Foreskin fibroblast (primary cell): ENCODE measurements at places on chromosomes 12 and 14.

GRCh38 chr12:53738406-53739213 lies 11.4 kb upstream of the CALCOCO1 start:
- DNase-seq: no peak

DNA sequence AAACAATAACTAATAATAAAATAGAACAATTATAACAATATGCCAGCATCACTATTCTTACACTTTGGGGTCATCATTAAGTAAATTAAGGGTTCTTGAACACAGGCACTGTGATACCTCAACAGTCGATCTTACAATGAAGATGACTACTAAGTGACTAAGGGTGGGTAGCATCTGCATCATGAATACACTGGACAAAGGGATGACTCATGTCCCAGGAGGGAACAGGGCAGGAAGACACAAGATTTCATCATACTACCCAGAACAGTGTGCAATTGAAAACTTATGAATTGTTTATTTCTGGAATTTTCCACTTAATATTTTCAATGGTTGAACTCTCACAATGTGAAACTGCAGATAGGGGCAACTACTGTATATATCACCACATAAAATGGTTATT lies 19.7 kb downstream of the TSPAN19 start:
- peak; percentile 98 for DNase-seq

DNA sequence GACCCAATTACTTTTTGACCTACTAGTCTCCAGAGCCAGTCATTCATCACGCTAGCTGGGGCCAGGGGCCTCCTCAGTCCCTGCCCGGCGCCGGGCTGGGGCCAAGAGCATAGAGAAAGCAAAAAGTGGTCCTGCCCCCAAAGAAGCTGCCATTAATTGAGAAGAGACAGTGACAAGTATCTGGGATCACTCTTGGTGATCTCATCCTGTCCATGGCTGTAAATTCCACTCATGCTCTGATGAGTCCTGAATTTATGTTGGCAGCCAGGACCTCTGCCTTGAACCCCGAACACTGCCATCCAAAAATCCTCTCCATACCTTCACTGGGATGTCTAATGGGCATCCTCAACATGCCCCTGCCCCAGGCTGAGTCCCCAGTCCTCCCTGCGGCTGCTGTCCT lies 34.4 kb upstream of the DLK1 start:
- DNase-seq: no peak

GRCh38 chr12:115443351-115443938 lies 759.5 kb upstream of the TBX3 start:
- no peak for DNase-seq

- no peak for DNase-seq
Observed at GRCh38 chr12:70732287-70732686, 95.1 kb upstream of the PTPRB start.

DNA sequence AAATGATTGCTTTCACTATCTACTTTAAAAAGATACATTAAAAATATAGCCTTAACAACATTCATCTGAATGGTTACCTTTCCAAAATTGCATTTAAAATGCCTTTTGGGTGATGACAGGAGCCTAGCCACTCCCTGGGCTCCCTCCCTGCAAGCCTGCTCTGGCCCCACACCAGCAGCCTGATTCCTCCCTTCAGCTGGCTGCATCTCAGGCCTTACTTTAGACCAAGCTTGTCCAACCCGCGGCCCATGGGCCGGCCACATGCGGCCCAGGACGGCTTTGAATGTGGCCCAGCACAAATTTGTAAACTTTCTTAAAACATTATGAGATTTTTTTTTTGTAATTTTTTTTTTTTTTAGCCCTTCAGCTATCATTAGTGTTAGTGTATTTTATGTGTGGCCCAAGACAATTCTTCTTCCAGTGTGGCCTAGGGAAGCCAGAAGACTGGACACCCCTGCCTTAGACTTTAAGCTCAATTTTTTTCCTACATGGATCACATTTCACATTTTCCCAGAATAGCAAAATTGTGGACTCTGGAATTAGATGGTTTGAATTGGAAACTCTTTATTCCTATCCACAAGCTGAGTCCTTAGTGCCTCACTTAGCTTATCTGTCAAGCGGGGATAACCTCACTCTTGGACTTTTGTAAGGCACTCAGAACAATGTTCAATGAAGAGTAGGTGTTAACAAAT lies 124.4 kb downstream of the MYRFL start:
- no peak for DNase-seq

DNA sequence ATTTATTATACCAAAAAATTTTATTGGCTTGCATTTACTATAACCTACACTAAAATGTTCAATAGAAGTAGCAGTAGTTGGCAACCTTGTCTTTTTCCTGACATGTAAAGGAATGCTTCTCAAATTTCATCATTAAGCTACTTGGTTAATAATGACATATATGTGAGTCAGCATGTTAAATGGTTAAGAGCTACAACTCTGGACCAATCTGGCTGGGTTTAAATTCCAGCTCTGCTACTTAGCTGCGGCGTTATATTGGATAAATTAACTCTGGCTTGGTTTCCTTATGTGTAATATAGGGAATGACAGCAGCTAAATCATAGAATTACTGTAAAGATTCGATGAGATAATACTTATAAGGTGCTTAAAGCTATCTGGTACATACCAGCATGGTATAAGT lies 53.7 kb upstream of the OTOGL start:
- DNase-seq: peak; percentile 86

DNA sequence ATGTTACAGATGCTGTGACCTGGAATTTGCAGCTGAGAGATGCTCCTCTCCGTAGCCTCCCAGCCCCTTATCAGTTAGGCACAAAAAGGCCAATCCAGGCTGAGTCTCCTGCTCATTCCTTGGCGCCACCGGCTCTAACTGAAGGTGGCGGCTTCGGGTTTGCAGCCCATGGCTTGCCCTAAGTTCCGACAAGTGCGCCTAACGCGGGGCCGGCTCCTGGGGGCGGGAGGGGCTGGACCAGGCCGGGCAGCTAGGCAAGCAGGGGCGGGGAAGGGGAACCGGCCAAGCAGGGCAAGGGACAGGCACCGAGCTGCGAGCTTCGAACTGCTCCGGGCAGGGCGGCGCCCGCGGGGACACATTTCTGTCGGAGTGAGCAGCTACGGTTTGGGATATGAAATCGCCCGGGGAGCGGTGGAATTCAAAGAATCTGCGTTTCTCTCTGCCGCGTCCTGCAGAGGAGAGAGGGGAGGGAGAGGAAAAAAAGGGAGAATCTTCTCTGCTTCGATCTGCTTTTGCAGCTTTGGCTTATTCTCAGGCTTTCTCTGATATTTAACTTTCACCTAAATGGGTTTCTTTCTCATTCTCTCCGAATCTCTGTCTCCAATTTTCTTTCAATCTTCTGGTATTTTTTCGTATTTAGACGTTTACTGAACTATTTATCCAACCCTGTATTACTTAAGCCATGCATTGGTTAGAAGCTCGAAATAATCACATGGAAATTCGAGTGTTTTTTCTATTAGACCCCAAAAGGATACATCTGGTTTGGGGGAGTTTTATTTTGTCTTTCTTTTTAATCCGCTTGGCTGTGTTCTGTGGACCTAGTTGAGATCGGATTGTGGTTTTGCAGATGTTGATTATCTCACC lies 1.6 kb upstream of the HOXC12 start:
- peak; percentile 44 for DNase-seq

GRCh38 chr12:122537021-122537420 lies 10.0 kb downstream of the KNTC1 start:
- no peak for DNase-seq

GRCh38 chr14:70622111-70622712 lies 19.5 kb upstream of the TTC9 start:
- peak; percentile 47 for DNase-seq

DNA sequence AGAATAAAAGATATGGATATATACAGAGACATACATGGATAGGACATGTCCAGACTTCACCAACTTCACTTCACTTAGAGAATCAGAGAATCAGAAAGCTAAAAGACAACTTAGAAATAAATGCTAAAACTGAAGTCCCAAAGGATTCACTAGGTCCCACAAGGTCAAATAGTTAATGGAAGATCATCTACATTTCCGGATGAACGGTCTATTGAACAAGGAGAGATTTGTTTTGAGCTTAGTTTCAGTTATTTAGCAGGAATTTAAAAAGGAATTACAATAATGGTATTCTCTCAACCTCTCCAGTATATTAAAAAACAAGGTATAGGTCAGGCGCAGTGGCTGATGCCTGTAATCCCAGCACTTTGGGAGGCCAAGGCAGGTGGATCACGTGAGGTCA lies 187.0 kb downstream of the MED13L start:
- DNase-seq: no peak

GRCh38 chr14:53814392-53814791 lies 142.2 kb downstream of the BMP4 start:
- DNase-seq: peak; percentile 13

- DNase-seq: peak; percentile 66
Observed at GRCh38 chr12:123384318-123384993, 524 bp downstream of the KMT5A start.

- DNase-seq: no peak
Observed at GRCh38 chr14:104718147-104718546, 5.9 kb upstream of the ADSS1 start.

- DNase-seq: no peak
Observed at GRCh38 chr12:87329076-87329863, 699.9 kb downstream of the C12orf50 start.

GRCh38 chr12:25692115-25693035 lies 139.3 kb upstream of the LMNTD1 start:
- peak; percentile 82 for DNase-seq

- no peak for DNase-seq
Observed at GRCh38 chr14:50822501-50823042, 8.4 kb downstream of the NIN start.

- no peak for DNase-seq
Observed at GRCh38 chr12:6967651-6968100, 2.8 kb downstream of the PHB2 start.

DNA sequence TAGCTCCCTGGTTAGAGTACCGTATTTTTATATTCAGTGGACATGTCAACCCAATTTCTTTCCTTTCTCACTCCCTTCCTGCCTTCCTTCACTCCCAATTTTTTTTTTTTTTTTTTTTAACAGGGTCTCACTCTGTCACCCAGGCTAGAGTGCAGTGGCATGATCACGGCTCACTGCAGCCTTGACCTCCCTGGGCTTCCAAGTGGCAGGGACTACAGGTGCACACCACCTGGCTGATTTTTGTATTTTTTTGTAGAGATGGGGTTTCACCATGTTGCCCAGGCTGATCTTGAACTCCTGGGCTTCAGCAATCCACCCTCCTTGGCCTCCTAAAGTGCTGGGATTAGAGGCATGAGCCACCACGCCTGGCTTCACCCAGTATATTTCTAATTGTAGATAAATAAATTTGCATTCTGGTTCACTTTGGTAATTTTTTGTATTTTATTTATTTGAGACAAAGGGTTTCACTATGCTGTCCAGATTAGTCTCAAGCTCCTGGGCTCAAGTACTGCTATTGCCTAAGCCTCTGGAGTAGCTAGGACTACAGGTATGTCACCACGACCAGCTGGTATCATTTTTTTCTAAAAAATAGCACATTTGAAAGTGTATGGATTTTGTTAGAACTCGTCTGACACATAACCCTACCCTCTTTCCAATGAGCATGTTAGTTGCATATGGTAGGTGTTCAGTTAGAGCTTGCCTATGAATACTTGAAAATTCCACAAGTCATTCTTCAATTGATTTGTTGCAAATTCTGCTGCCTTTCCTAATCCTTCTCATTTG lies 15.7 kb downstream of the SLC38A2 start:
- no peak for DNase-seq

DNA sequence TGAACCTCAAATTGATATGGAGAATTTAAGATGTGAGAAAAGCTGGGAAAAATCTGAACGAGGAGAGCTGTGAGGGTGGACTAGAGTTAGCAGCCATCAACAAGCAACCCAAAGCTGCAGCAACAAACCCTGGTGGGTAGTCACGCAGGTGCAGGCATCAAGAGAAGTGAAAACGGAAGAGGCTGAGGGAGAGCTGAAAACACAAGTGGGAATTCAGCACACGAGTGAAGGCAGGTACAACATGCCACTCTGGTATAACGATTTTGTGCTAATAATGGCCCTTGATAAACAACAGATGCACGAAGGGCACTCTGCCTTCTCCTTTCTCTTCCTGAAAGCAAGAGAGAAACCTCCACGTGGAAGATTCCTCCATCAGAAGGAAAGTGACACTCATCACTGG lies 11.5 kb downstream of the TCL1B start:
- DNase-seq: no peak

DNA sequence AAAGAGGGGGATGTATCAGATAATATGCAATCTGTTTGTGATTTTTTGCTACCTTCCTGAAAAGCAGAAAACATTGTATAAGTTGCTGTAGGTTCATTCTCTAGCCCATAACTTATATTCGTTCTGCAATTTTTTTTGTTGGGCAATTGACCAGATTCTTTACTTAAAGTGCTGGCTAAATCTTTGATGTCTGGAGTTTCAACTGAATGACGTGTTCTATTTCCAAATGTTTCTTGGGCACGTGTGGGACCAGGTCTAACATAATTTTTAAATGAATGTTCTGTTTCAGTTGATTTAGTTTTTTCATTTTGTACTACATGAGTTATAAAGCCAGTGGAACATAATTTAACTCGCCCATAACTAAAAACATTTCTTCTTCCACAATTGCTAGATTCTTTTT lies 3.8 kb downstream of the MLH3 start:
- DNase-seq: peak; percentile 52

DNA sequence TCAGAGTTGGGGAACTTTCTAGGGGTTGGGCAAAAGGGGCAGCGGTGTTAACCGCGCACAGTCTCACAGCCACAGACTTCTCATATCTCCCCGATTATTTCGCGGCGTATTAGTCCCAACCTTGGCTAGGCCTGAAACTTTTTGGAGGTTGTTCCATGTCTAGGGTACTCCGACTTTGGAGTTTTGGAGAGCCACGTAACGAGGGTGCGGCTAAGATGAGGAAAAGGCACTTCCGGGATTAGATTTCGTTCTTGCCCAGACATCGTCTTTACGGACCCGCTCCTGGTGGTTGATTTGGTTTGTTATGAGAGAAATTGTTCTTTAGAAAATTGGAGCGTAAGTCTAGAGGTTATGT lies 513 bp downstream of the CCNK start:
- no peak for DNase-seq

GRCh38 chr12:28963554-28963953 lies 185.5 kb upstream of the FAR2 start:
- peak; percentile 20 for DNase-seq

GRCh38 chr12:96177013-96177412 lies 17.2 kb upstream of the ELK3 start:
- DNase-seq: peak; percentile 67

DNA sequence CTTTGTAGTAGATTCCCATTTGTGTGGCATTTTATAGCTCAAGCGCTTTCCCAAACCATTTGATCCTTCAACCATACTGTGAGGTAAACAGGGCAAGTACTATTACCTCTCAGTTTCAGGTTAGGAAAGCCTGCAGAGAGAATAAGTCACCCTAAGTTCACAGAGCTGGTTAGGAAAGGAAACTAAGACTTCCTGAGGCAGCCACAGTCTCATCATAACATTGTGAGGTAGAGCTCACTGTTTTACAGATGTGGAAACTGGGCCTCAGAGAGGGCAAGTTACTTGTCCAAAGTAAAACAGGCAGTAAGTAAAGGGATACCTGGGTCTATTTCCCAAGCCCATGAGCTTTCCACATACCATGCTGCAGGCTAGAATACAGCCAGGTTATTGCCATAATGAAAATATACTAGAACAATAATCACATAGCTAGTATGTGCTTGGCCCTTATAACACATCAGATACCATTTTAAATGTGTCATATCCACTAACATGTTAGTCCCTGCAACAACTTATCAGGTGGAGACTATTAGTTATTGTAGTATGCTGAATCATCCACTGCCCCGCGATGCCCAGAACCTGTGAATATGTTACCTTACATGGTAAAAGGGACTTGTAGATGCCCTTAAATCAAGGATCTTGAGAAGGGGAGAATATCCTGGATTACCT lies 150.9 kb upstream of the GRIP1 start:
- DNase-seq: no peak
